ENCODE measurements at places on chromosomes 2 and 18.
A peak's percentile ranks its signal among the peaks of the same experiment; 100 is the strongest.

DNA sequence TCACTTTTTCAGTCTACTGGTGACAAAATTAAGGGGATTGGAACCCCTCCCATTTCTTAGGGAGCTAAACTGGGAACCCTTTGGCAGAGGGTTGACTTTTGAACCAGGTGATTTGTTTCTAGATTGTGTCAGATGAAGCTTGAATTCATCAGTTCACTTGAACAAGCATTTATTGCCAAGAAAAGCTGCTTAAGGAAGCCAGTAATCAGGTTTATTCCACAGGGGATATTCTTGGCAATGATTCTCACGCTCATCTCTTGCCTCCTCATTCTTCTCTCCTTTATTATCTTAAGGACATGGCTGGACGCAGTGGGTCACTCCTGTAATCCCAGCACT is 101.0 kb downstream of the ALPK2 start:
- no peak for DNase-seq

DNA sequence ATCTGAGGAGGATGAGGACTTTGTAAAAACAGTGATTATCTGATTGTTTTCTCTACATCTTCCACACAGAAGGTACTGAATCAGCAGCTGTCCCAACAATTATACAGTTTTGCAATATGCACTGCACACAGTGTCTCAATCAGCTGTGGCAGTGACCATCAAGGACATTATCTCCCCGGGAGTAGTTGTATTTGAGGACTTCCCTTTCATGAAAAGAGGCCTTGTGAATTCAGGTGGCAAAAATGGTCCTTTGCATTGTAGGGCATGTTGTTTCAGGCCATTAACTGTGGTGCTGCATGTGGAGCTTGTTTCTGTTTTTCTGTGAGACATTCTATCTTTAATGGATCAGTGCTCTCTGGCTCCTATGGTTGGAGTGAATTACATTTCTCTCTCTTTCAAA is 779.4 kb upstream of the FSHR start:
- DNase-seq = no peak

DNA sequence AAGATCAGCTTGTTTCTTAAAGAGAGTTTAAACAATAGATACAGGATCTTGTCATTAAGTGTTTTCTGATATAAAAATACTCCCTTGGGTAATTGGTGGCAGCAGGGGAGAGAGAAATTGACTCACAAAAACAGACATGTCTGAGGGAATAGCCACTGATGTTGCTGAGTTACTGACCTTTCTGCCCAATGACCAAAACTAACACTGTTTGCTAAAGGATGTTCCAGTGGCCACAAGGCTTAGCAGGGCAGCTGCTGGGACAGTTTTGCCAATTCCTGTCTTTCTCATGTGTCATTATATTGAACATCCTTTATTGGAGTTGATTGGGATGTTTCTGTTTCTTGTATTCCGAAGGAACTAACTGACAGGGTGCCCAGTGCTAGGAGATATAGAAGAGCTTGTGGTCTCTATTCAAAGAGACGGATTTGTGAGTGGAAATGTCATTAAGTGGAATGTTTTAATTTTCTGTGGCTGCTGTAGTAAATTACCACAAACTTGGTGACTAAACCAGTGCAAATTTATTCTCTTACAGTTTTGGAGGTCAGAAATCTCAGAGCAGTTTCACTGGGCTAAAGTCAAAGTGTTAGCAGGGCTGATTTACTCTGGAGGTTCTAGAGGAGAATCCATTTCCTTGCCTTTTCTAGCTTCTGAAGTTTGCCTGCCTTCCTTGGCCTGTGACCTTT is 124.8 kb upstream of the RMDN2 start:
- DNase-seq = no peak

GRCh38 chr2:13006829-13007717 is 290.3 kb downstream of the TRIB2 start:
- no peak for DNase-seq

DNA sequence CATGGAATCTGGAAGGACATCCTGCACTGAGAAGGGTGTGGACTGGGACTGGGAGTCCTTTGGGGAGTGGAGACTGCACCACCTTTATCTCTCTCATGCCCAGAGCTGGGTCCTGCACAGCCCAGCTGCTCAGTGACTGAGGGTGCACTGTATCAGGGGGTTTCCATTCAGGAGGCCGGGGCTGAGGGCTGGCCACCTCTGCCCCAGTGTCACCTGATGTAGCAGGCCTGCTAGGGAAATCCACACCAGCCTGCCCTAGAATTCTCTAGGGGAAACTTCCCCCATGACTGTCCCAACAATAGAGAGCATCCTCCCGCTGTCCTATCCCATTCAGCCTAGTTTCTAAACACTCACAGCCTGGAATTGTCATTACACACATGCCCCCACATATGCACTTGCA is 116.7 kb downstream of the CTIF start:
- DNase-seq = no peak

DNA sequence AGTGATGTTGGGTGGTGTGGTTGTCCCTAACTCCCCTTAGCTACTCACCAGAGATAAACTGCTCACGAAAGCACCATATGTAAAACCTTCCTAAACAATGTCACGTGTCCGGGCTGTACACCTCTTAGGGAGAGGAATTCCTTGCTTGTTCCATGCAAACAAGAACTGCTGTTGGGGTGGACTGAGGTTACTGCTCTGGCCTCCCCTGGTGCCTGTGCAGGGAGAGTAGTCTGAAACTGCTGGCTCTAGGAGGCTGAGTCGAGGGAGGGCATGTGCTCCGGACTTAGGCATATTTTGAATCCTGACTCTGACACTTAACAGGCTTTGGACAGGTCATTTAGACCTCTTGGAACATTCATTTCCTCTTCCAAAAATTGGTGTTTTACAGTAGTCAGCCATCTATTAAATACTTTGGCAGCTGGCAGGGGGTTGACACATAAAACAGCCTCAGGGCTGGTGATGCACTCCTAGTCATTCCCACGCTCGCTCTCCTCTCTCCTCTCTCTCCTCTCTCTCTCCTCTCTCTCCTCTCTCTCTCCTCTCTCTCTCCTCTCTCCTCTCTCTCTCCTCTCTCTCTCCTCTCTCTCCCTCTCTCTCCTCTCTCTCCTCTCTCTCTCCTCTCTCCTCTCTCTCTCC is 10.6 kb downstream of the THNSL2 start:
- DNase-seq = no peak

DNA sequence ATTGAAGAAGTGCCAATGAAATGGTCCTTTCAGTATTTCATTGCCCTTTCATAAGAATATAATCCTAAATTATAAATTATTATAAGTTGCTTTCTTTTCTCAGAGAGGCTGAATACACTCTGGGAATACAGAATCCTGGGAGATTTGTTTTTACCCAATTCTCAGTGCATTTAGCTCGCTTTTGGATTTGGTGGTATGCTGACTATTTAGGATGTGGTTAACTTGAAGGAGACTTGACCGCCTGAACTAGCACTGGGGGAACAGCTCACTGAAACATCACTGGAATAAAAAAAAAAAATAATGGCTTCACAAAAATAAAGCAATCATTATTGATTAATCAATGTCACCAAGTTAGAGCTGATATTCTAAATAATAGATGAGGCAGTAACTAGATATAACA is 10.2 kb downstream of the TNFAIP6 start:
- no peak for DNase-seq

DNA sequence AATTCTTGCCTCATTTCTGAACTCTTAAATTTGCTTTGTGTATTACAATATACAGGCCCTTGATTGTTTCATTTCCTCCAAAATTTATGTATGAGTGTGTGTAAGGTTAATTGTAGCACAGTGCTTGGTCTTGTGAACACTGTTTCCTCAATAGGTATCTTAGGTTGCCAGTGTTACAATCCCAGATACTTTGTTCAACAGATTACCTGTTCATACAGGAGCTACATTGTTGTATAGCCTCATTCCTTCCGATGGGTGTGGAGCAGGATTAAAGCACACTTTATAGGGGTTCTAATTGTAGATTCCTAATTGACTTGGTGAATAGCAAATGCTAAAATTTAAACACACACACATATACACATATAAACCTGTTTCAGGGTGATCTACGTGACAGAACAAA is 10.7 kb downstream of the RBBP8 start:
- DNase-seq = no peak

GRCh38 chr2:96152304-96153161 is 7.3 kb upstream of the DUSP2 start:
- DNase-seq = no peak

DNA sequence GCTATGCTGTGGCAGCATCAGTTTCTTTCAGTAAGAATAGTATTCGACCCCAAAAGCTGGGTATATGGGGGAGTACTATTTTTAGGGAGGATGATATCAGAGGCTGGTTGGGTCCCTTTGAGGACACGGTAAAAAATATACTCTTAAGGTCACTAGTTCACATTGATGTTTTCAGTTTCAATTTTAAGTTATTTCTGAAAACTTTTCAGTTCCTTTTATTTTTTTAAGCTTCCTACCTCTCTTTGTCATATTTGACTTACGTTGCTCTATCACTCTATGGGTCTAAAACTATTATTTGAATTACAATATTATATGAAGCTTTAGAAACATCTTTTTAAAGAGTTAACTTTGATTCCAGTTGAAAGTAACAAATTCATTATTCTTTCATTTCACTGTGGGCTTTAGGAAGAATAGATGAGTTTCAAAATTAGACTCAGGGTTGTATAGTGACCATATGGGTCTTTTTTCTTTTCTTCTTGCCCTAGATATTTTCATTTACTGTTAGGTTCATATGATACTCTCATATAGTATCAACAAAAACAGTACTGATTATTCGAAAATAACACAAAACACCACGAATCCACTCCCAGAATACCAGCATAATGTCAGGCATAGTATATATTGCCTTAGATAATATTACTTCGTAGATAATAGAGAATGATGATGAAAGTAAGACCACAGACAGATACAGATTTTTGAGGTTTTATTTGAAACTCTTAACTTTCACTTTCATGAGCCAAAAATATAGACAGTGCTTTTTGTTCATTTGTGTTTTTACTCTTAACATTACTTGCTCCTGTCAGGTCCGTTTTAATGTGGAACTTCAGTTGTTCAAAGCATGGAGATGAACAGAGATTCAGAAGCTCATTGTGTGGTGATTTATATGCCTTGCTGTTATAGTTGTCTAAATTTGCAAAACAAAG is 9.8 kb downstream of the RMDN2 start:
- DNase-seq = no peak

DNA sequence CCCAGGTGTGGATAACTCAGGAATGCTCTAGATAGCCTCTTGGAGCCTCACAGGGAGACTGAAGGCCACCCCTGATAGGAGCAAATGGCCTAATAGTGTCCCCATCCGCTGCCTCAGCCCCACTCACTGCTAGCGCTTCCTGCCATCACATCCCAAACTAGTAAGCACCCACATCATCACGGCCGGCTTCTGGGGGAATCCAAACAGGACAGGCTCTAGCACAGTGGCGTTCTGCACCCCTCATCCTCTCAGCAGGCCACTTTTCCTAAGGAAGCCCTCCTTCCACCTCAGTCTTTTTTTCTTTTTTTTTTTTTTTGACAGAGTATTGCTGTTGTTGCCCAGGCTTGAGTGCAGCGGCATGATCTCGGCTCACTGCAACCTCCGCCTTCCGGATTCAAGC is 6.3 kb upstream of the AMER3 start:
- DNase-seq = no peak

- no peak for DNase-seq
Measured at GRCh38 chr2:166334805-166335204, 40.9 kb downstream of the SCN9A start.

DNA sequence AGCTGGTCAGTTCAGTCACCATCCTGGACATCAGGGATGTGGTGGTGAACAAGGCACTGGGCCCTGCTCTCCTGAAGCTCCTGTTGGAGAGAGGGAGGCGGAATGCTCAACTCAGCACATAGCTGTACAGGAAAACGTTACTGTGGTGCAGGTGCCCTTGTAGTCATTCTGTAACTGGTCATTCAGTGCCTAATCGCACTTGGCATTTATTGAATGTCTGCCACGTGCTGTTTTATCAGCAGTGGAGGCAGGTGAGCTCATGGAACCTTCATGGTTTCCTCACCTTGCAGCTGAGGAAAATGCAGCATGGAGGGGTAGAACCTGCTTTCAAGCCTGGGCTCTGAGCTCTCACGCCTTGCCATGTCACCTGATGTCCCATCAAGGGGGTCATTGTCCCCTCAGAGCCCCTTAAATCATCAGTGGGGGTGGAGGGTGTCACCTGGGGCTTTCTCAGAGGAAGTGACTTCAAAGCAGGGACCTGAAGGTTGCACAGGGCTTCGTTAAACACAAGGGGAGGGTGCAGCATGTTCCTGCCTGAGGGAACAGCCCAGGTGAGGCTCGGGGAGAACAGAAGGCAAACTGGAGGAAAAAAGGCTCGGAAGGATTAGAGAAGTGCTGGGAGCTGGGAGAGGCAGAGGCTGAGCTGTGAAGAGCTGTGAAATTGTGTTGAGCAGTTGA is 56.0 kb upstream of the RPL31 start:
- no peak for DNase-seq

DNA sequence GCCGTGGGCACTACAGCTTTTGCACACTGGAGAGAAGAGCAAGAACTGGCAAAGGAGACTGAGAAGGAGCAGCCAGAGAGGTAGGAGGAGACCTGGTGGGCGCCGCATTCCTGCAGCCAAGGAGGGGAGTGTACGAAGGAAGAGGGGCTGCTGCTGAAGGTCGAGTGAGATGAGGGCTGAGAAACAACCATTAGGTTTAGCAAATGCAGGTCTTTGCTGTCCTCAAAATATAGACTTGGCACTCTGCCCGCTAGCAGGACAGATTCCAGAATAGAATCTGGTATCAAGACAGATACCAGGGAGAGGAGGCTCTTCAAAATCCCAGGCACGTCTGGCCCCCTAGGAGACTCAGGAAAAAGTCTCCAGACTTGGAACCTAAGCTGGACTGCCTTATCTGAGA is 83.0 kb downstream of the TGOLN2 start:
- DNase-seq = no peak

DNA sequence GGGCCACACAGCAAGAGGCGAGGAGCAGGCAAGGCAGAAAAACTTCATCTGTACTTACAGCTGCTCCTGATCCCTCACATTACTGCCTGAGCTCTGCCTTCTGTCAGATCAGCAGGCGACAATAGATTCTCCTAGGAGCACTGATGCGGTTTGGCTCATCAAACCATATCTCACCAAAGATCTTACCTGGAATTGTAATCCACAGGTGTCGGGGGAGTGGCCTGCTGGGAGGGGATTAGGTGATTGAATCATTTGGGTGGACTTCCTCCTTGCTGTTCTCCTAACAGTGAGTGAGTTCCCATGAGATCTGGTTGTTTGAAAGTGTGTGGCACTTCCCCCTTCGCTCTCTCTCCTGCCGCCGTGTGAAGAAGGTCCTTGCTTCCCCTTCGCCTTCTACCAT is 647.3 kb downstream of the SOCS6 start:
- DNase-seq = no peak

GRCh38 chr2:85887566-85888019 is 1.2 kb downstream of the ST3GAL5 start:
- DNase-seq = peak; percentile 73

DNA sequence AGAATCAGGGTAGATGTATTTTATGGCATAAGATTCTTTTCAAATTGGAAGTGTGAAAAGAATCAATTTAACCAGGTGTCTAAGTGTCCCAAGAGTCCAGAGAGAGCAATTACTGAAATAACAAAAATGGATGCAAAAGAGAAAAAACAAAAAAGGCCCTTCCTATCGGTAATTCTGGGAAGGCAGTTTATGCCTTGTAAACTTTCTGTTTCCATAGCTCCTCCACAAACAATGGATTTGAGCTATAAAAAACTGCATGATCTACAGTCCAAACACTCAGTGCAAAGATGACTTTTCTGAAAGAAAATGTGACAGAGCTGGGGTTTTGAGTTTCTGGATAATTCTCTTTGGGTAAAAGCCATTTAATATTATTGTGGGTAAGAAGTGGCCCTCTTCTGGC is 366.1 kb downstream of the EN1 start:
- no peak for DNase-seq

Data from C1 segment of cervical spinal cord (tissue), 14 donors.